Gastroesophageal sphincter (tissue), 4 donors: ENCODE measurements at places on chromosomes 11 and 22. TPM values are rescaled to one million over a fixed set of nuclear protein-coding genes. Genes with fewer than 3 reads are reported as not detected.

DNA sequence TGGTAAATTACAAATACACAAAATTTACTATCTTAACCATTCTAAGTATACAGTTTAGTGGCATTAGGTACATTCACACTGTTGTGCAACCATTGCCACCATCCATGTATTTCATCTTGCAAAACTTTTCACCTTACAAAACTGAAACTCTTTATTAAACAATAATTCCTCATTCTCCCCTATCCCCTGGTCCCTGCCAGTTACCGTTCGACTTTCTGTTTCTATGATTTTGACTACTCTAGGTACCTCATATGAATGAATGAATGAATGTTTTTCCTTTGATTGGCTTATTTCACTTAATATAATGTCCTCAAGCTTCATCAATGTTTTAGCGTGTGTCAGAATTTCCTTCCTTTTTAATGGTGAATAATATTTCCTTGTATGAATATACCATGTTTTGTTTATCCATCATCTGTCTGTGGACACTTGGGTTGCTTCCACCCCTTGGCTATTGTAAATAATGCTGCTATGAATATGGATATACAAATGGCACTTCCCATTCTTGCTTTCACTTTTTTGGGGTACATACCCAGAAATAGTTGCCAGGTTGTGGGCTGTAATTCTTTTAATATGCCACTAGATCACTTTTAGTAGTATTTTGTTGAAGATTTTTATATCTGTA lies 93.0 kb downstream of the UVRAG start:
- no peak for ATAC-seq

- no peak for ATAC-seq
Measured at GRCh38 chr11:102991776-102992175, 36.2 kb upstream of the MMP13 start.

GRCh38 chr11:95295382-95296149 lies 64.6 kb upstream of the SESN3 start:
- ATAC-seq: no peak

- ATAC-seq: peak; percentile 34
Measured at GRCh38 chr11:117218133-117218915, 13.5 kb downstream of the PCSK7 start.

GRCh38 chr11:86978247-86978646 lies 23.1 kb upstream of the FZD4 start:
- ATAC-seq: peak; percentile 76

- ATAC-seq: no peak
Measured at GRCh38 chr11:76307396-76307795, 73.5 kb downstream of the THAP12 start.

The FOLR3 gene
- total RNA-seq: 0.96 TPM

The CHRDL2 gene
- total RNA-seq: 13.6 TPM

The TUBA8 gene
- 2.6 TPM for total RNA-seq
